CD4-positive, alpha-beta T cell treated with Interleukin-4 for 1 hour (primary cell): ENCODE measurements at places on chromosomes 12 and 14.

DNA sequence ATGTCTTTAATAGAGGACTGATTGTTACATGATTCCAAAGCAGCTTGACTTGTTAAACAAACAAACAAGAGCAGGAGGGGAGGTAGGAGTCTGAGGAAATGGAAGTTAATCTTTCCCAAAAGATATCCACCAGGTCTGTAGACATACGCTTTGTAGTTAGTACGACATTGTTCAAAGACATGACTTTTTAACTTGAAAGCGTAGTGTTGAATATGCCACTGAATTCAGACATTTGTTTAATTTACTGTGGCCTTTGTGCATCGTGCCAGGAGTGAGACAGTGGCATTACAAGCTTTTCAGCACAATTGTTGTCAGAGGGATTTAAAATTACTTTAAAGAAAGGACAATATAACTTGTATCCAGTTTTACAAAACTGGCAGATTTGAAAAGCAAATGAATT, 53.0 kb downstream of the SAV1 start:
- DNase-seq = no peak

DNA sequence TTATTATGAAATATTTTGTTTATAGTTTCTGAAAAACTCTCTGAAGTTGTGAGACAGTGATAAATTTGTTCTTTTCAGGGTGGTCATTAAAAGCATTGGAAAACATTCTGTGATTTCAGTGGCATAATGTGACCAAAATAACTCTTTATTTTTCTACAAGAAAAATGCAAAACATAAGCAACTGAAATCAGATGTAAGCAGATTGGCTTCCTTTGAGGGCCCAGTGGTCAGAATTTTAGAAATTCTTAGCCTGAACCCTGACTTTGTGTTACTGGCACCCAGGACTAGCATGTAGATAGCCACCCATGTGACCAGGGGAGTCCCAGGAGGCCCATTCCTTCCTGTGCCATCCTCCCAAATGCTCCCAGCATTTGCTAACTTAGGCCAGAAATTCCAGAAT, 145.6 kb upstream of the SLC38A2 start:
- DNase-seq = no peak

DNA sequence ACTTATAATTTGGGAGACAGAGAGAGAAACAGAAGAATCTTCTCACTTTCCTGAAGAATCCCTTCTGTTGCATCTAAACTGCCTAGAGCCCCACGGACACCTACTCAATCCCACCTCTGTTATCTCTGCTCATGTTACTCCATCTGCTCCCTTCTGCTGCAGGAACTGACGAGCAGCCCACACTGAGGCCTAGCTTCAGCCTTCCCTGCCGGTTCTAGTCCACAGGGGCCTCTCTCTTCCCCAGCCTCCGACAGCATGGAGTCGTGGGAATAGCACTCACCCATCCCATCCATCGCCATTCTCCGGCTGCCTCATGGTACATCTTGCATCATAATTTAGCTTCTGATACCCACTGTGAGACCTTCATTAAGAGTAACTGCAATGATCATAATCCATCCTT, 4.0 kb downstream of the RAB15 start:
- no peak for DNase-seq

DNA sequence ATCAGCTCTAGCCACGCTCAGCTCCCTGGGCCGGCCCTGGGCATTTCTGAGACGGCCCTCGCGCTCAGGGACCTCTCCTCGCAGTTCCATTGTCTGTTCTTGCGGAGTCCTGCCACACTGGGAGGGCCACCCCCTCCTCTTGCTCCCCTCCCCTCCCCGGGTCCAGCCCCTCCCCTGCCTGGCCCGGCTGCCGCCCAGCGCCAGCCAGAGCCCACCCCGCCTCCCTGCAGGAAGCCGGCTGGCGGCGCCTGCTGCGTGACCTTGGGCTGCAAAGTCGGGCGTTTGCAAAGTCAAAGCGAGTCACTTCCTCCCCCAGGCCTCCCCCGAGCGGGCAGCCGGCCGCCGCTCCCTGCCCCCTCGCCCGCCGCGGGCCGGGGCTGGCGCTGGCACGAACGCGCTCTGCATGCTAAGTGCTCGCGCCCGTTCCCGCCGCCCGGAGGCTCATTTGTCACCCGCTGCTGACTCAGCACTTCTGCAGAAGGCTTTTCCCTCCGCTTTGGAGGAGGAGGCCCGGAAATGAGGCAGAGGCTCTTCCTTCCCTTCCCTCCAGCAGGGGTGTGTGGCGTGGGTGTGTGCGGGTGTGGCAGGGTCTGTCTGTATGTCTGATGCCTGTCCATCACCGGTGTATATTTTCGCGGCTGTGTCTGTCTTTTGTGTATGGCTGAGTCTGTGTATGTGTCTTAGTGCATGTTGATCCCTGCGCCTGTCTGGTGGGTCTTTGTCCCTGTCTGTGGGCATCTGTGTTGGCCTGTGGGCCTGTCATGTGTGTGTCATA, 72.0 kb downstream of the IRF2BPL start:
- peak; percentile 91 for DNase-seq

DNA sequence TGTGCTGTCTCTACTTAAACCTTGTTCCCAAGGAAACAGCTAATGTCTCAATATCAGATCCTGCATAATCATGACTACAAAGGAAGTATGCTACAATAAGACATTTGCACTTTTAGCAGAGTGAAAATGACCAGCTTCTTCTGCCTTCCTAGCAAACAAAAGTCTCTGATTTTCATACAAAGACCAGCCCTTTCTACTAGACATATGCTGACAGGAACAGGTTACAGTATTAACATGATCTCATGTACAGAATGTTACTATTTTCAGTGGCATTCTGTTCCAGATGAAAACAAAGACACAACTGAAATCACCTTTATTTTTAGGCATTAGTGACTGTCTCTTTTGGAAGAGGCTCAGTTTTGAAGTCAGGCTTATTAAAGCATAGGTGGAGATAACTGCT, 228.6 kb downstream of the MED13L start:
- DNase-seq = no peak

DNA sequence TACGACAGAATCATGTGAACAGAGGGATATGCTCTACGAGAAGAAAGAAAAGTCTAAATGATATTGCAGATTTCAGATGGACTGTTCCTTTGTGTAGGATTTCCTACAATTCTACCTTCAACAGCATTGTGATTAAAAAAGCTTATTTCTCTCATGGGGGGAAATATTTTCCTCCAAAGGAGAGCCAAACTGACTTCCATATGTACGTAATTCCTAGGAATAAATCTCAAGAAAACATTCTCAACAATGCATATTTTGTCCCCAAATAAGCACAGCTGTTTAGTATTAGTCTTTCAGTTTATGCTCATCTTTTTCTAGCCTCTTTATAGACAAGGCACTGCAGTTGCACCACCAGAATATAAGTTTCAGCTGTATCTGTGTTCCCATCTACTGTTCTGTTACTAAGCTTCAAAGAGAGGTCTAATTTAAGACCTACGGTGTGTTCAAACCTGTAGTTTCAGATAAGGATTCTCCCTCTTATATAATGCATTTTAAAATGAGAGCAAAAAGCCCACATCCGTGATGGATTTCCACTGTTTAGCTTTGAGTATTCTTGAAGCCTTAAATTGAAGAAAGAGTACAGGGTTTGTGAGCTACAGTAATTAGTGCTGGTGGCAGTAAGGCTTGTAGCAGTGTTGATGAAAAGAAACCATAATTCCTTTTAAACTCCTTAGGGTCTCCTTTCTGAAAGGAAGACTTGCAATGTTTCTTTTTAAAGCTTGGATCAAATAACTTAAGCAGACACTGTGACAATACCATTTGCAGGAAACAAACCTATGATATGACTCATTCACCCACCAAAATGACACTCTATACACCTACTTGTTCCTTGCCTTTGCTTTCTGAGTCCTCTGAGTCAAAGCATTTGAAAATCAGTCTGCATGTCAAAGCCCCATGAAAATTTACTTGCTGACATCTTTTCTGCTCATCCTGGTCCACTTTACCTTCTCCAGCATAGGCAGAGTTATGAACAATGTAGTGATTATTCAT, 754.1 kb downstream of the NOVA1 start:
- DNase-seq = no peak

DNA sequence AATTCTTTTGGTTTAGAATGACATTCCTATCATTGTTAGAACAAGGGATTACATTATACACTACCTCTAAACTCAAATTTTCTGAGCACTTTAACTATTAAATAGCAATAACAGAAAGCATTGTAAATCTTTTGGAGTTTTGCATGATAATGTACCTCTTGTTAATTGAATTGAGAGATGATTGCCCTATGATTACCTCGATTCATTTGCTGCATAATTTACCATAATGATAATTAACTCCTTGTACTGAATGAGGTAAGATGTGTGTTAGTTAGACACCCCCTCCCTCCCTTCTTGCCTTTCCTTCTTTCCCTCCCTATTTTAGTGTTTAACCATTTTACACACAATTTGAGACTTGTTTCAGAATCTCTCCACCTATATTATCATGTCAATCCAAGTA, 469.2 kb downstream of the DIO2 start:
- DNase-seq = no peak

DNA sequence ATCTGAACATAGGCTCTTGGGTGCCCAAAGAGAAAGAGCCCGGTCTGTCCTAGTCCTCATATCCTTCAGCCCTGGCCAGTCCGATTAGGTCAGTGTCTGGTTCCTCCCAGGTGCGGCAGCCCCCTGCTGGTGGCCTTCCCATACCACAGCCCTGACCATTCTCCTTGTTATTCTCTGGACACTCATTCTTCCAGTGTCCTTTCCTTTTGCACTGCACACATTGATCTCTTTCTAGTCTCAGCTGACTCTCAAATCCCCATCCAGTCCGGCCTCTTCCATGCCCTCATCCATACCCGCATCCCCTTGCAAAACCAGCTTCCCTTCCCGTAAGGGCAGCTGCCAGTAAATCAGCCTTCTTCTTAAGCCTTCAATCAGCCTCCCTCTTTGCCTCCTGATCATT, 1316.3 kb downstream of the TMEM121 start:
- DNase-seq = no peak

GRCh38 chr12:116244474-116245090, 32.9 kb downstream of the MED13L start:
- no peak for DNase-seq

DNA sequence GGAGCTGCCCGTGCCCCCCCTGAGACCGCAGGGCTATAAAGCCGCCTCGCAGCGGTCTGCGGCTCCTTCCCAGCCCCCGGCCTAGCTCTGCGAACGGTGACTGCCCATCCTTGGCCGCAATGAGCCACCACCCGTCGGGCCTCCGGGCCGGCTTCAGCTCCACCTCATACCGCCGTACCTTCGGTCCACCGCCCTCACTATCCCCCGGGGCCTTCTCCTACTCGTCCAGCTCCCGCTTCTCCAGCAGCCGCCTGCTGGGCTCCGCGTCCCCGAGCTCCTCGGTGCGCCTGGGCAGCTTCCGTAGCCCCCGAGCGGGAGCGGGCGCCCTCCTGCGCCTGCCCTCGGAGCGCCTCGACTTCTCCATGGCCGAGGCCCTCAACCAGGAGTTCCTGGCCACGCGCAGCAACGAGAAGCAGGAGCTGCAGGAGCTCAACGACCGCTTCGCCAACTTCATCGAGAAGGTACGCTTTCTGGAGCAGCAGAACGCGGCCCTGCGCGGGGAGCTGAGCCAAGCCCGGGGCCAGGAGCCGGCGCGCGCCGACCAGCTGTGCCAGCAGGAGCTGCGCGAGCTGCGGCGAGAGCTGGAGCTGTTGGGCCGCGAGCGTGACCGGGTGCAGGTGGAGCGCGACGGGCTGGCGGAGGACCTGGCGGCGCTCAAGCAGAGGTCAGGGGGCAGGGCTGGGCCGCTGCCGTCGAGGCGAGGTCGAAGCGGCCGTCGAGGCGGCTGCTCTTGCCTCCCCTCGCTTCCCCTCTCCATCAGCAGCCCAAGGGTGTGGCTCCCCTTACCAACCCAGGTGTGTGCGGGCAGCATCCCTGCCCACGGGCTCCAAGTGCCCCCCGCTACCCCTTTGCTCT, at the start of gene PRPH:
Gene PRPH, plus strand, starts transcription at position 66 of the 855 bp plus-strand sequence. Its CDS starts 54 bp downstream, at position 120.
- no peak for DNase-seq

- DNase-seq = no peak
Observed at GRCh38 chr12:80643961-80644360, 63.5 kb upstream of the MYF6 start.

DNA sequence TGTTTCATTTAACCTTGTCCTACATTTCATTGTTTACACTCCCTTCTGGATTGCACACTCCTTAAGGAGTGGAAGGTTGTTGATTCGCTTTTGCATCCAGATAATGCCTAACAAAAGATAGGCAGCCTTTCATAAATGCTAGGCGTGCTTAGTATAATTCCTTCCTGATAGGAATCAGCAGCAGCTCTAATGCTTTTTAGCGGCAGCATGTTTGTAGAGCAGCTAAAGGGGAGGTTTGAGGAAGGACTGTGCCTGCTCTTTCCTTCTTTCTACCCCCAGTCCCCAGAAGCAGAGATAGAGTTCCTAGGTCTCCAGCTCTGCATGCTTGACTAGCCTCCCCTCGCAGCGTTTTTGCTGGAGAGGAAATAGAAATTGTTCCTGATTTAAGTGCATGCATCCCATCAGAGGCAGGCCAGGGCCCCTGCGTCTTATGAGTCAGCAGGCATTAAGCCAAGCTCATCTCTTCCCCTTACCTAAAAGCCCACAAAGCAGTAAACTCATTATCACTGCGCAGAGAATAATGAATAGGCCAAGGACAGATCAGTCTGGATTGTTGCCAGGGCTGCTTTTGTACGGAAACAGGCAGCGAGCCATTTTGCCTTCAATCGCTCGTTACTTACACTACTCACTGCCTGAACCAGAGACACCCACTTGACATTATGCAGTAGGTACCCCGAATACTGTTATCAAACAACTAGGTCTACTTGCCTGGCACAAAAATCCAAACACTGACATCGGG, 14.0 kb upstream of the TBPL2 start:
- DNase-seq = no peak
